OCI-M1 (cell line): ENCODE measurements at places on chromosomes 2 and 18.
A peak's percentile ranks its signal among the peaks of the same experiment; 100 is the strongest.

- peak; percentile 23 for DNase-seq
Observed at GRCh38 chr18:45169610-45170009, 445.7 kb upstream of the SLC14A2 start.

DNA sequence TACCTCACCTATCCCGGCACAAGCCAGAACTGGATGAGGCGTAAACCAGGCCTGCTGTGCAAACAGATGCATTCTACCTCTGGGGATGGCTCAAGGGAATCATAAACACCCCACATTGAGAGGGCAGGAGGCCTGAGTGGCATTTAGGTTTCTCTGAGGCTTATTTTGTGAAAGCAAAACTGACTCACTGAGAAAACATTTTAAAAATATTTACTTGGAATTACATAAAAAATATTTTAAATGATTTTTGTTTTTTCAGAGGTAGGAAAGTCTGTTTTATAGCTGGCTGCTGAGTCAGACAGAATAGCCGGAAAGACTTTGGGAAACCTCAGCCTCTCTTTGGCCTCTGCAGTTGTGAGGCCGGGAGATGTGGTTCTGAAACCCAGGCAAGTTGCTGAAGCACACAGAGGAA lies 244.1 kb downstream of the NCKAP5 start:
- no peak for DNase-seq

DNA sequence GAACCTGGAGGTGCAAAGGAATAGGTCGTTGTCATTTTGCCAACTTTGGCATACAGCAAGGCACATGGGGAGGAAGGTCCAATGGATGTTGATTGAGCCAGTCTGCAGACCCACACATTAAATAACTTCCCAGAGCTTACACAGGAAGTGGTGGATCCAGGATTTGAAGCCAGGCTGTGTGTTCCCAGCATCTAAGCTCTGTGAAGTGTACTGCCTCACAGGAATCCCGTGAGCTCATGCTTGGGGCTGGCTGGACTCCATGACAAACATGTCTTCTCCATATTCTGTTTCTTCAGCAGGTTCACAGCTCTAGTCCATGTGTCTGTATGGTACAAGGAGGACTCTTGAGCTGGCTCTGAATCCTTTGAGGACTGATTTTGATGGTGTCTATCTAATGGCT lies 63.9 kb downstream of the KLHL29 start:
- no peak for DNase-seq

DNA sequence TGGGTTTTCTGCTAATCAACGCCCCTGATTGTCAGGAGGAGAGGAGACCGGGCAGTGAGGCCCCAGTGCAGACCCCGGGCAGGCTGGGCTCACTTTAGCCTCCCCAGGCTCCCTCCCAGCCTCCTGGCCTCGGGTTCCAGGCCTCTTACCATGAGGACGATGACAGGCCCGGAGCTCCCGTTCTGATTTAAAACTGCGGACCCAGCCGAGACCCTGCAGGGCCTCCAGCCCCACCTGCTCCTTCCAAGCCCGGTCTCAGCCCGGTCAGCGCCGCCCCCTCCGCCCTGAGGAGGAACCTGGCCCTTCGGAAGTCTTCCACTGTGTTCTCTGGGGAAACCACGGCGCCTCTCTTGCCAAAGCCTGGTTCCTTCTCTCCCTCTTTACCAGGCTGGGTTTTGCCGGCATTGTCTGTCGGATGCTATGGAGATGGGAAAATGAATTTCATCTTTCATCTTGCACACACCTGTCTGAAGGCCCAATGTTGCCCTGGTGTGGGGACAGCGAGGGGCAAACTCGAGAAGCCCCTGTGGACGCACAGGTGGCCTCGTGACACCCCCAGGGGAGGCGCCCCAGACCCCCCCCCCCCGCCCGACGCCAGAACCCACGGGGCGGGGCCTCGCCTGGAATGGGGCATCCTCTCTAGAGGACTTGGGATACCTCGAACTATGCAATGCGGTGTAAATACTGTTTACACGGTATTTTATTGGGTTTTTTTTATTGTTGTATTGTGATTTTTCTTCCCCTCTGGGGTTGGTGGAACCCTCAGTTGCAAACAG lies 37.7 kb upstream of the CTDP1 start:
- DNase-seq = no peak

GRCh38 chr2:192184349-192184748 lies 10.4 kb downstream of the TMEFF2 start:
- DNase-seq = no peak

DNA sequence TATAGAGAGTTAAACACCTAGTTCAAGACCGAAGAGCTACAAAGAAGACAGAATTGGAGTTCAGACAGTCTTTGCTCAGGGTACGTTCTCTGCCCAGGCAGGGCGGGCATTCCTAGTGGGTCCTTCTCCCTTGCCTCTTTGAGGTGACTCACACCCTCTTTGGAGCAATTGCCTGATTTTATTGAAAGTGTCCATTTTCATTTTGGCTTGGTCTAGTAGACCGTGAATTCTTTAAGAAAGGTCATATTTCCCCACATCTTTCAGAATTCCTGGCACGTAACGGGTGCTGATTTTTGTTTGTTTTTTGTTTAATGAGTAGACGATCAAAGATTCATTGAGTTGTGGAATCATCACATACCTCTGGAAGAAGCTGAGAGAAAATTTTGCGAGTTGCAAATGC lies 871.5 kb downstream of the RNF144A start:
- DNase-seq = no peak

- DNase-seq = peak; percentile 73
Observed at GRCh38 chr2:119407430-119408220, 24.0 kb upstream of the TMEM37 start.

DNA sequence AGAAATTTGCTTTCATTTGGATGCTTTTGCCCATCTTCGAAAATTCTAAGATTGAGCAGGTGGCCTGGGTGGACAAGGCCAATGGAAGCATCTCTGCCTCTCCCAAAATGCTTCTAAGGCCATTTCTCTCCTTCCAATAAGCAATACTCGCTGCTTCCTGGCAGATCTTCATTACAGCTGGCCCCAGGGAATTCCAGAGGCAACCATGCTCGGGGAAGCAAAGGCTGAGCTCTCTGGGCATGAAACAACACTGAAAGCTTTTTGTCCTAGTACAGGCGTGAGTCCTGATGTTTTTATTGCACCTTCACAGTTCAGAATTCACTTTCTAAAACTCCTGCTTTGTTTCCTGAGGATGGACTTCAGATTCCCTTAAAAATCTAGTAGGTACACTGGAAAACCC lies 11.8 kb upstream of the NEDD4L start:
- DNase-seq = no peak

GRCh38 chr18:34159691-34160185 lies 65.0 kb downstream of the NOL4 start:
- no peak for DNase-seq

GRCh38 chr2:82848285-82848684 lies 1610.8 kb downstream of the SUCLG1 start:
- DNase-seq = no peak

- no peak for DNase-seq
Observed at GRCh38 chr2:19804639-19805260, 97.0 kb downstream of the TTC32 start.

DNA sequence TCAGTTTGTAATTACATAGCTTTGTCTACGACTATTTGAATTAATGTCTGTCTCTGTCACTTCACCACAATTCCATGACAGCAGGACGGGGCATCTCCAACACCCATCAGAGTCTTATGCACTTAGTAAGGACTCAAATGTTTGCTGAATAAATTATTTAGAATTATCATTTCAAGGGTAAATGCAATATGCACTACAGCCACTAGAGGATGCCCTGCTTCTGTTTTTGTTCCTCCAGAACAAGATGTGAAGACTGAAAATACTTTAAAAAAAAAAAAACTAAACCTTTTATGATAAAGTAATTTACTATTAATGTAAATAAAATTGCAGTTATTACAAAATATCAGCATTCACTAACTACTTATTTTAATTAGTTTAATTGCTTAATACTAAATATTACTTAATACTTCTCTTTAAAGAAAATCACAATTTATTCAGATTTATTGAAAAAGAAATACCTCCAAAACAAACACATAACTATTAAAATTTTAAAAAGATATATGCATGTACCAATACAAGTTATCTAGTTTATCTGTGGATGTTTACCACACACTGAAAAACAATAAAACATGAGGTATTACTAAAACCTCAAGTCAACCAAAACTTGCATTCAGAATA lies 3.2 kb downstream of the PIGN start:
- peak; percentile 75 for DNase-seq

DNA sequence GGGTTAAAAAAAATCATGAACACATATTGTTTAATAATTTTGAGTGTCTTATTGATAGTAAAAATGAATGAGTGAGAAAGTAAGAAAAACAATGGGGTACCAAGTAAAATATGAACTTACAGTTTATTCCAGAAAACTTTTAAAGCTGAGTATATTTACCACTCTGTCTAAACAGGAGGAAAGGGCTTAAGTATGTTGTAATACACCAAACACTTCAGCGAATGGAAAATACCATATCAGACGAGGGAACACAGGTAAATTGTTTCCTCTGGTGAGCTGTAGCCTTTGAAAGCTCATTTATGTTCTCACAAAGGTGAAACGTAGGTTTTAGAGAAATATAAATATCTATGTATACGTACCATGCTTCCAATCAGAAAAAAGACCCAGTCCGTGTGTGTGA lies 1209.6 kb upstream of the ZEB2 start:
- no peak for DNase-seq

- DNase-seq = no peak
Observed at GRCh38 chr2:217625557-217626169, 377.1 kb downstream of the TNS1 start.

- peak; percentile 63 for DNase-seq
Observed at GRCh38 chr2:226683944-226684562, 115.6 kb downstream of the IRS1 start.

DNA sequence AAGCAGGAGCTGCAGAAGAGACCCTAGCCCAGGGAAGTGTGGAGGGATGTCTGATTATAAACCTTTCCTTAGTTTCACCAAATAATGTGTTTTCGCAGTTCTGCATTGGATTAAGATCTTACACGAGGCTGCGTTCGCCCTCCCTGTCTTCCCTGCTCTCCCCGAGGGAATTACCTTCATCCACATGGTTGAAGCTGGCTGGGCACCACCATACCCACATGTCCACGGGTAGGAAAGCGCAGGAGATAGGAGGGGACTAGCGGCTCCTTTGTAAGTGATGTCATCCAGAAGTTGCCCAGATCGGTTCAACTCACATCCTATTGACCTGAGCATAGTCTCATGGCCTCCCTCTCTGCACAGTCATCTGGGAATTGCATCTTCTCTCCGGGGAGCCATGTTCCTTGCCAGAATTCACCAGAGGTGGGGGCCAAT lies 1.1 kb downstream of the TTL start:
- DNase-seq = peak; percentile 63

DNA sequence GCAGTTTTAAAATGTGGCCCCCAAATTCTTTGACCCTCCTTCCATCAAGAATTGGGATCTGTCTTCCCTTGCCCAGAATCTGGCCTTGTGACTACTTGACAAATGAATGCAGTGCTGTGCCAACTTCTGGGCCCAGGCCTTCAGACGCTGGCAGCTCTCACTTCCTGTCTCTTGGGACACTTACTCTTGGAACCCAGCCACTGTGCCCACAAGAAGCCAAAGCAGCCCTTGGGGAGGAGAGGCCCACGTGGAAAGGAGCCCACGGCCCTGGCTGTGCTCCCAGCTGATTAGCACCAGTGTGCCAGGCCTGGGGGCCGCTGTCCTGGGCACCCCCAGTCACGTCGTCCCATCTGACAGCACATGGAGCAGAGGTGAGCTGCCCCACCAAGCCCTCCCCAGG lies 56.6 kb downstream of the RPL37A start:
- DNase-seq = no peak

DNA sequence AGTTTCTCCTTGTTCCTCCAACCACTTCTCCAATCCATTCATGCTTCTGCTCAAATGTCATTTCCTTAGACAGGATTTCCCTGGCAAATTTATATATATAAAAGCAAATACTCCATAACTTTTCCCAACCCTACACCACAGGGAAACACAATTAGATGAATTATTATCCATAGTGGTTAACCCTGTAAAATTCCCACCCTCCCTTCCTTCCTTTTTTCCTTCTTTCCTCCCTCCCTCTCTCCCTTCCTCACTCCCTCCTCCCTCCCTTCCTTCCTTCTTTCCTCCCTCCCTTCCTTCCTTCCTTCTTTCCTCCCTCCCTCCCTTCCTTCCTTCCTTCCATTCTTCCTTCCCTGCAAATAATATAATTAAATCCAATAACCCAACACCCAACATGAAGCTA lies 617.7 kb downstream of the IRS1 start:
- DNase-seq = no peak

- peak; percentile 54 for DNase-seq
Observed at GRCh38 chr2:25672494-25673299, 680 bp downstream of the DTNB start.

DNA sequence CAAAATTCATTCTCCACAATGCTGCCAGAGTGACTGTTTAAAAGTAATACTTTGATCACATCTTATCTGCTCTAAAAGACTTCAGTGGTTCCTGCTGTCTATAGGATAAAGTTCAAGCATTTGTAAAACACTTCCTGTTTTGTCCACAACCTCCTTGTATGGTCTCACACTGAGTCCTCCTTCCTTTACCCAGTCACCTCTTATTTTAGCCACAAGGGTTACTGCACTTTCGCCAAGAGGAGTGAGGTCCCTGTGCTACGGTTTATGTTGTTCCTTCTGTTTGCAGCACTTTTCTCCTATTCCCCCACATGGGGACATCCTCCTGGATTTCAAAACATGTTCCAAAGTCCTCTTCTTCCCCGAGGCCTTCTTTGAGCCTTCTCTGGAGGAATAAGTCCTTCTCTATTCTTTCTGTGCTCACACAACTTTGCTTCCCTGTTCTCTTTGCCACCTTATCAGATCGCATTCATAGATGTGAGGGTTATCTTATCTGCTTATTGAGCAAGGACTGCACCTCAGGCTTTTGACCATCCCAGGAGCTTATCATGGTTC lies 112.2 kb upstream of the NABP1 start:
- peak; percentile 89 for DNase-seq

GRCh38 chr2:128026448-128027277 lies 1.2 kb downstream of the SAP130 start:
- peak; percentile 46 for DNase-seq

DNA sequence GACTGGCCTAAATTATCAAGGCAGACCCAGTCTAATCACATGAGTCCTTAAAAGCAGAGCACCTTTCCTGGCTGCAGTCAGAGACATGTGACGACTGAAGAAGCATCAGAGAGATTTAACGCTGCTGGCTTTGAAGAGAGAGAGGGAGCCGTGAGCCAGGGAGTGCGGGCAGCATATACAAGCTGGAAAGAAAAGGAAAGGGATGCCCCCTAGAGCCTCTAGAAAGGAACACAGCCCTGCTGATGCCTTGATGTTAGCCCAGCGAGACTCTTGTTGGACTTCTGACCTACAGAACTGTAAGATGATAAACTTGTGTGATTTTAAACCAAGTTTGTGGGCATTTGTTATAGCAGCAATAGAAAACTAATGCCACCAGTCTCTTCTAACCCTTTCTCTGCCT lies 58.1 kb downstream of the HEATR5B start:
- peak; percentile 23 for DNase-seq
